AG04450 (cell line): ENCODE measurements at places on chromosomes 6 and 20. TPM values are rescaled to one million over a fixed set of nuclear protein-coding genes. Genes with fewer than 3 reads are reported as not detected.

DNA sequence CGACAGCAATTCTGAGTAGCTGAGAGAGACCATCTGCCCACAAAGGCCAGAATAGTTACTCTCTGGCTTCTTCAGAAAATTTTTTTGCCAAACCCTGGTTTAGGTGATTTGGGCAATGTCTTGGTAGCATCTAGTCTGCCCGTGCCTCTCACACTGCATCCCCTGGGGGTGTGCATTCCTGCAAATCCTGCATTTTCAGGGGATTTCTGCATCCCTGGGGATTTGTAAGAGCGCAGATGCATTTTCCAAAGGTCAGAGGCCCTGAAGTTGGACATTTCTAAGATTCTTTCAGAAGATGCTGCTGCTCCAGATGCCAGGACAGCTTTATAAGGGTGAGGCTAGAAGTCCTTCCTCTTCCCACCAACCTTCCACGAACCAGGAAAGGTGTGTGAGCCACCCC, 4.0 kb downstream of the CST9 start:
- no peak for DNase-seq

GRCh38 chr20:5077761-5078387, 41.9 kb downstream of the PCNA start:
- DNase-seq: no peak

GRCh38 chr6:65064844-65065243, 642.2 kb downstream of the EYS start:
- no peak for DNase-seq

- DNase-seq: no peak
These were observed 95.0 kb downstream of the DLGAP4 start for GRCh38 chr20:36400909-36401735.

GRCh38 chr6:107729098-107729497, 95.0 kb downstream of the SCML4 start:
- DNase-seq: no peak

- DNase-seq: no peak
These were observed 286.7 kb upstream of the SPTLC3 start for GRCh38 chr20:12722091-12722490.

DNA sequence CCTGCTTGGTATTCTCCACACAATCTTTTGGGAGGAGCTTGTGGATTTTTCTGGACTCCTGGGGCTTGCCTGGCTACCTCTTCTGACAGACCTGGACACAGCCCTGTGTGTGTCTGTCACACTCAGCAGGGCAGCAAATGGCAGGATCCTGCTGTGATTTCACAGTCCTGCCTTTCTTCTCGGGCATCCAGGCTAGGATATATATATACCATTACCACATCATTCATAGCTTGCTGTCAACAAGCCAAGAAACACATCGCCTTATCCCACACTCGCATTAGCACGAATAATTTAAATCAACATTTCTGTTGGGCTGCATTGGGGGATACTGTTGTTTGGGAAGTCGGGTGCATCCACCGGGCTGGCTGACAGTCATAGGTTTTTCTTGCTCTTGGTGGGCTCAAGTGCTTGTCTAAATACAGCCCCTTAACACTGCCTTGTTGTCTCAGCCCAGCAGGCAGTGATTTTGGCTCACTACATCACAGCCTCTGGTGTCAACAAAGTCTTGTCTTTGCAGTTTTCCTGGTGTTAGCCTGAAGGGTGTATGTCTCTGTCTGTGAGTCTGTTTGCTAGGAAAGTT, 154.9 kb upstream of the FERMT1 start:
- no peak for DNase-seq

GRCh38 chr6:57163956-57164355, 8.2 kb upstream of the BAG2 start:
- no peak for DNase-seq

DNA sequence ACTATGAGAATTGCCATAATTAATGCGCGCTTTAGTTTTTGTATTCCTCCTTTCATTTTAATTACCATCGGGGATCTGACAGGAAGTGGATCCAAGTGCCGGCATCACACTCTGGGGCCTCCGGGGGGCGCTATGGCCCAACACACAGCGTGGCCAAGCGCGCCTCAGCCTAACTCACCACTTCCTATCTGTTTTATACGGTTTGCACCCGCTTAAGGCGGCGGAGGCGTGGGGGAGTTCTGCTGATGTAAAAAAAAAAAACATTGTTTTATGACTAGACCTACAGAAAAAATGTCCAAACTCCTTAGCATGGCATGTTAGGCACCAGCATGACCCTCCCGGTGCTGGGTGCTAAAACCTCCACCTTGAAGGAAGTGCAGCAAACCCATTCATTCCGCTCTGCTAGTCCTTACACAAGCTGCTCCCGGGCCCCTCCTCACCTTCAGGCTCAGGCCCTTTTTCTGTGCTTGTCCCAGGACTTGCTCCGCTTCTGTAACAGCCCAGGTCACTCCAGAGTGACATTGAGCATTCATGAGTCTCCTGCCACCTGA, 4.5 kb upstream of the EBF4 start:
- DNase-seq: no peak

The IL17F gene
- polyA plus RNA-seq: not detected in 2 replicates

The PRICKLE4 gene
- 0.12 TPM in 1 of 2 replicates, not detected in the other for polyA plus RNA-seq

The PRSS35 gene
- polyA plus RNA-seq: 5.6 and 7.3 TPM in 2 replicates

The DOK5 gene
- 1.9 and 2.1 TPM in 2 replicates for polyA plus RNA-seq

The LY6G6F gene
- not detected in 2 replicates for polyA plus RNA-seq

The MEI4 gene
- not detected in 2 replicates for polyA plus RNA-seq
